HTR-8/SVneo (cell line): ENCODE measurements at places on chromosomes 13 and 19.

DNA sequence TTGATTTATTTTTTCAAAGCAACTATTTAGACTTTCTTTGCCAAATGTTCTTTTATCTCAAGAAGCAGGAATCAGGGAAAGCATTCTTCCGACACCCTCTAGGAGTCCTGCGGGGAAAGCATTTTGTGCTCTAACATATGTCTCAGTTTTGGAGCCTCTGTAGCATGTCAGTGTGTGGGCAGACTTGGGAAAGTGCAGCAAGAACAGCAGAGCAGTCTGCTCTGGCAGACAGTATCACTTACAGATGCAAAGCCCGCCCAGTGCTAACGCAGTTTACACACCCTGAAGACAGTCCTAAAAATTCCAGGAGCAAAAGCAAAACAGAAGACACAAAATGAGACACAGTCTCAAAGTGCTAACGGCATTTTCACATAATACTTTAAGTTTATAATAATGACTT is 393.5 kb downstream of the KLF12 start:
- no peak for DNase-seq

GRCh38 chr19:33064792-33065550 is at the start of gene RHPN2:
Gene RHPN2, minus strand, starts transcription at chr19:33064888. Its CDS starts 36 bp downstream, at chr19:33064852.
- DNase-seq, result peak; percentile 88

DNA sequence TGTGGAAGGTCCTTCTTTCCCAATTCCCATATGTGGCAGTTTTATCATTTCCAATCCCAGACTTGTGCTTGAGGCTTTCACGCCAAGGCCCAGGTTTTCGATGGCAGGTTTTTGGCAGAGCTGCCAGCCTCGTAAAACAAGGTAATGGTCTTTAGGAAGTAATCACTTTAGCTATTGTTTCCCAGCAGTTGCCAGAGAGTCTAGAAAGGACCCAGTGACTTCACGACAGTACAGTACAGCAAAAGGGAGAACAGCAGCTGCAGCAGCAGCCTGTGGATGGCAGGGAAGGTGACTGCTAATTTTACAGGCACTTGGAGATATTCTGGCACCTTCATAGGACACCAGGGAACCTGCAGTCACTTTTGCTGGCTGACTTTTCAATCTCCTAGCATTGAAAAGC is 291.6 kb upstream of the MAB21L1 start:
- no peak for DNase-seq

GRCh38 chr13:24348797-24349515 is 39.6 kb downstream of the C1QTNF9 start:
- DNase-seq, result no peak

- DNase-seq, result no peak
Observed at GRCh38 chr13:94978516-94978915, 266.2 kb upstream of the SOX21 start.

GRCh38 chr13:21047087-21047486 is 14.3 kb downstream of the LATS2 start:
- DNase-seq, result no peak
